ENCODE measurements at places on chromosomes 1 and 21. TPM values are rescaled to one million over a fixed set of nuclear protein-coding genes. Genes with fewer than 3 reads are reported as not detected.
A peak's percentile ranks its signal among the peaks of the same experiment; 100 is the strongest.

The GPX7 gene
- total RNA-seq: 4.6 TPM

The PTPRF gene
- 10.3 TPM for total RNA-seq

The C1orf52 gene
- 12.8 TPM for total RNA-seq

- DNase-seq: no peak
These were observed 220.8 kb downstream of the SLC35F3 start for GRCh38 chr1:234125283-234125682.

- DNase-seq: peak; percentile 66
These were observed at the start of gene TCEA3 for GRCh38 chr1:23424293-23425192. TSS of gene TCEA3 (minus strand) at chr1:23424748. CDS start at chr1:23424633, 115 bp downstream.

- DNase-seq: no peak
These were observed 54.4 kb upstream of the TINAGL1 start for GRCh38 chr1:31521761-31522555.

GRCh38 chr1:217943361-217943760 is 312.2 kb downstream of the SPATA17 start:
- no peak for DNase-seq

GRCh38 chr1:179917601-179918429 is 35.7 kb downstream of the TOR1AIP1 start:
- DNase-seq: no peak

GRCh38 chr1:29653034-29653810 is 416.9 kb downstream of the PTPRU start:
- DNase-seq: no peak

DNA sequence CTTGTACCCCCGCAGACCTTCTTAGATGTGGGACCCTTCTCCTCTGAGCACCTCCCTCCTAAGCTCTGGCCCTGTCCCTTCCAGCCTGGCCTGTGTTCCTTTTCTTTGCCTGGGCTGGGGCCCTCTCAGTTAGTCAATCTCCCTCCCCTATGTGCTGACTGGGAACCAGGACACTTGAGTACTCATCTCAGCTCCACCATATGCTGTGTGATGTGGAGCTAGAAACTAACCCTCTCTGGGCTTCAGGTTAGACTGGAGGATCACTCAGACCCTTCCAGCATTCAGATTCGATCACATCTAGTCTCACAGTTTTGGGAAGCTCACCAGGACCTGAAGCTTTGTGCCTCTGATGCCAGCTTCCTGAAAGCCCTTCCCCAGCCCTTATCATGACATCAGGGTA is 40.6 kb downstream of the TRIM62 start:
- DNase-seq: no peak

- no peak for DNase-seq
These were observed 89.7 kb downstream of the SLC45A1 start for GRCh38 chr1:8407652-8408051.

GRCh38 chr1:199098468-199098867 is 459.6 kb downstream of the PTPRC start:
- no peak for DNase-seq

DNA sequence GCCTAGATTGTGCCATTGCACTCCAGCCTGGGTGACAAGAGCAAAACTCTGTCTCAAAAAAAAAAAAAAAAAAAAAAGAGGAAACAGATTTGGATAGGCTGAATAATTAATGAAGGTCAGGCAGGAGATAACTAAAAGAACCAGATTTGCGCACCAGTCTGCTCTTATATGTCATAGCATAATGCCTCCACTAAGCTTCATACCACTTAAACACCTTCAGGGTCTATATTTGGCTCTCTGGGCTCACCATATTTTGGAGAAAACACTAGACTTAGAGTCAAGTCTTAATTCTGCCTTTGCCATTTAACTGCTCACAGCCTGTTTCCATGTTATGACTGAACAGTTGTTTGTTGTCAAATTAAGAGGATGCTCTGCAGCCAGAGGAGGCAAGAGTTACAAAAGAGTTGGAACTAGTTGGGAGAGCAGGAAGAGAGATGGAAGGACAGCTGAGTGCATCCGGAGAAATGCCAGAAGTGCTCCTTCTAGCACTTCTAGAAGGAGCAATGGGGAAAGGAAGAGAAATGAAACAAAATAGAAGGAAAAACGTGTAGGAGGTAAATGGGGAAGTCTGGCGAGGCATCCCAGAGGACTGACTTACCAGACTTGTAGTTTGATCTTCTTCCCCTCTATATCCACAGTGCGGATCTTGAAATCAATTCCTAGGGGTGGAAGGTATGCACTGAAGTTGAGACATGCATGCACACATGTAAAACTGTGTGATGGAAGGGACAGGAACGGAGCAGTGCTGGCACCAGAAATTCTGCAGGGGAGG is 1.8 kb downstream of the RAB13 start:
- DNase-seq: no peak

- no peak for DNase-seq
These were observed 53.0 kb downstream of the SPAG17 start for GRCh38 chr1:118132000-118132399.

DNA sequence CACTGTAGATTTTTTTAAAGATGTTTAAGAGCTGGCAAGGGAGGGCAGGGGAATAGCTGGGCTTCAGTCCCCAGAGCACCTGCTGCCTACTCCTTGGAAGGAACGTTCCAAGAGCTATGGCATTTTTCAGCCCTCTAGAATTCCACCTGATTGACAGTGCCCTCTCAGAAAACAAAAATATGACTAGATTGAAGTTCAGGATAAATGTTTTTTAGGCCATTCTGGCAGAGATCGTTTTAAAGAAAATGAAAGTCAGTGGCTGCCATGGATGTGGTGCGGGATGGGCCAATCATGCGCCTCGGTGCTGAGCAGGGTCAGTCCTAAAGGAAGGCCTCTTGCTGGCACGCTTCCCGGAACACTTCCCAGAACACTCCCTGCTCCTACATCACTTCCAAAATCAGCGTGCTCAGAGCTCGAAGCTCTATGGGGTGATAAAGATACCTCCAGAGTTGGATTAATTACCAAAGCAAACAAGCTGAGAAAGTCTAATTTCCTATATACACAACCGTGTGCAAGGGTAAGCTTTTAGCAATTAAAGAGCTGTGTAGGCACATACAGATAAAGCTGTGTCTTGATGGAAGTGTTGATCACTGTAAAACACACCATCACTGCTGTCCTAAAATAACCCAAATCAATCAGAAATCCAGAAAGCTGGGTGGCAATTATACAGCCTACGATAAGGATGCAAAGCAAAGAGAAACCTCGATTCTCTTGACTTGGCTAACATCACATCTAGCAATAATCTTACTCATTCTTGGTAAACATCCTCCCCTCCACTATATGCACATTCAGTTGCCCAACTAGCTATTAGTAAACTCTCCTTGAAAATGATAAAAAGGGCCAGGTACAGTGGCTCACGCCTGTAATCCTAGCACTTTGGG is 34.6 kb downstream of the TGFBR3 start:
- DNase-seq: peak; percentile 97

GRCh38 chr21:44998621-44999427 is 59.0 kb downstream of the SLX9 start:
- peak; percentile 11 for DNase-seq

- no peak for DNase-seq
These were observed 28.4 kb downstream of the PRPF38A start for GRCh38 chr1:52432807-52433206.

- peak; percentile 38 for DNase-seq
These were observed 32.3 kb upstream of the ID3 start for GRCh38 chr1:23591460-23592208.

DNA sequence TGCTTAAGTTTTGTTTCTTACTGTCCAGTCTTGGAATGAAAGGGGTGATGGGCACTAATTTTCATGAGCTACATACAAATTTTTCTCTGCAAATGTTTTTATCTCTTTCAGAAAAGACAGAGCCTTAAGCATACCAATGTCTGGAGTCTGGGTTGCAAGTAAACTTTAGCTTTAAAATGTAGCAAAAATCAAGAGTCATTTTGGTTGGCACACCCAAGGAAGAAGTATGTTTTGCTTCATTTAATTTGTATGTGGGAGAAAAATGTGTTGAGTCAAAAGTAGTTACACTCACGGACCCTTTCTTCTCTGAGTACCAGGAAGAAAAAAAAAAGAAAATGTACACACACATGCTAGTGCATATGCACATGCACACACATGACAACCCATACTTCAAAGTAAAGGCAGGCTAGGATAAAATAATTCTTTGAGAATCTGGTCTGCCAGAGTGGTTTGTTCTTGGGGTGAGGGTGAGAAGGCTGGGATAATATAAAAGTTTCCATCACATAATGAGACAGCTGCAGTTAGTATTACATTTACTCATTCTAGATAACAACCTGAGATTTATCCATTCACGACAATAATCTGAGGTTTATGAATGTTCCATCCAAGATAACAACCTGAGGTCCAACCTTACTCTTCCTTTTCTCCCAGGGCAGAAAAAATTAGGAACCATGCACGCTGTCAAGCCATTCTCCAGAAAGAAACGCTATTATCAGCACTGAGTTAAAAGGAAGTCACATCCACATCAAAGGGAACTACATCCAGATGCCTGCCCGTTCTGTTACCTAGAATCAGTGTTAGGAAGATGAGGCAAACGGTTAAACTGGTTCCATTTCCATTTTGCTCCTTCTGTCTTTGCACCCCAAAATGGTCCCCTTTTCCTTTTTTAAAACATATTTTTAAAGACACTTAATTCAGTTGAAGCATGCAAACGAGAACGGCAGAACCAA is 9.3 kb downstream of the DPYD start:
- no peak for DNase-seq

All from heart right ventricle (tissue), 16 donors.